ENCODE measurements at places on chromosomes 7 and 10. TPM values are rescaled to one million over a fixed set of nuclear protein-coding genes. Genes with fewer than 3 reads are reported as not detected.

The ADIRF gene
- 142 TPM for total RNA-seq

DNA sequence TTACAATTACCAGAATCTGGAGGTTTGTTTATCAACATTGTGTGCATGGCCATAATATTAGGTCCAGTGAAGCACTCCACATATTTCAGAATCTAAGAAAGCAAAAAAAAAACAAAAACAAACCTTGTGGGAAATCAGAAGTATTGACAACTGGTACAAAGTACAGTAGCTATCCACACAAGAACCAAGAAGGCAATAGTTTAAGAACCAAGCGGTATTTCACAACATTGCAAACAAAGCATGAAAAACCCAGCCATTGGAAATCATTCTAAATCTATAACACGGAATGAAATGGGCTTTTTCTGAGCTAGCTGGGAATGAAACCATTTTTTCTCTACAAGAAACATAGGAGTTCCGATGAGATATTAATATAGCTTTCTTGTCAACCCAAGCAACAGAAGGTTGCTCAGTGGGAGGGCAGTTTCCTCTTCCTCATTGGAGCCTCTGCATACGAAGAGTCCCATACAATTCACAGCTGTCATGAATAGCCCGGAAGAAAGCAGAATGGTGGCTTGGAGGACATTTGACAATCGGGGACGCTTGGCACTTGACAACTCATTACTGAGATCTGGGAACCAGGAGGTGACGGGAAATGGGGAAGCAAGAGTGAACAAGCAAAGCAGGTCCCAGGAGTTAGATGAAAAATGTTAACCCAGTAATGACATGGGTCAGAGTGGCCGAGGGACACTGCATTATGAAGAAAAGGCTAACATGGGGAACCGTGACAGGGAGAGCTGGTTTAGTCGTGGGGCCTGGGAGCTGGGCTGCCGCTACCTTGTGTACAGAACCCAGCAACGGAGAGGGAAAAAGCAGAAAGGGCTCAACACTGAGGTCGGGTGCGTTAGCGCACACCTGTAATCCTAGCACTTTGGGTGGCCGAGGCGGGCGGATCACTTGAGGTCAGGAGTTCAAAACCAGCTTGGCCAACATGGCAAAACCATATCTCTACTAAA, 7.8 kb downstream of the PHYH start:
- no peak for DNase-seq

The ALOX5 gene
- not detected for total RNA-seq

DNA sequence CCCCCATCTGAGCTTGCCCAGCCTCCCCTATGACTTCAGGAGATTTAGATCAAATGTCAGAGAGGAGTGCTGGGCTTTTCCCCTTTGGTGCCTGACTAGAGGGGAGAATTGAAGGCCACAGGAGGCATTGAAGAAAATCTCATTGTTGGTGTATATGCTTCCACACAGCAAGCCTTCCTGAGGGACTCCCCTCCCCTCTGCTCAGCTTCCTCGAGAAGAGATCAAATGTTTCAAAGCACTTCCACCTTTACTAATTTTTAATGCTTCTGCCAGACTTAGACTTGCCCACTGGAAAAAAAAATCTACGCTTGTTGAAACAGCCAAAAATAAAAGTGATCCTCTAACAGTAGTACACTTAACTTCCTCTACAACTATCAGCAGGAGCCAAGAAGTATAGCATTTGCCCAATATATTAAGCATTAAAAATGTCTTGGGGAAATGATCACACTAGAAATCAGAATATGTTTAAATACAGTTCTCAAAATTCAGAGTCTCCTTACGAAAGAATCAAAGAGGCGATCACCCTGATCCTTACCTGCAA, 79.3 kb downstream of the FZD1 start:
- DNase-seq: no peak

DNA sequence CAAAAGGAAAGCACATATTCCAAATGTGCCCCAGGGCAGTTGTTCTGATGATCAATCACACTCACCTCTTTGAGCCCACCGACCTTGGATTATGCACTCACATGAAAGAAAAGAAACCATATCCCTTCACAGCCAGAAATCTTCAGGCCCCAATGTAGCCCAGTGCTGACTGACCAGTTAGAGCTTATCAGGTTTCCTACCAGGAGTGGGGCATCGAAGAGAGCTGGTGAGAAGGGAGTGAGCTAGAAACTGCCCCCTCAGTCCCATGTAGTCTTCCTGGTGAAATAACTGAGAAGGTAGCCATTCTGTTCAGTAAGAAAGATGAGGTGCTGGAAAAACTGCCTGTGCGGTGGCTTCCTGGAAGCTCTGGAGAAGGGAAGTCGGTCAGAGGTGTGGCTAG, 32.2 kb downstream of the NRCAM start:
- no peak for DNase-seq

DNA sequence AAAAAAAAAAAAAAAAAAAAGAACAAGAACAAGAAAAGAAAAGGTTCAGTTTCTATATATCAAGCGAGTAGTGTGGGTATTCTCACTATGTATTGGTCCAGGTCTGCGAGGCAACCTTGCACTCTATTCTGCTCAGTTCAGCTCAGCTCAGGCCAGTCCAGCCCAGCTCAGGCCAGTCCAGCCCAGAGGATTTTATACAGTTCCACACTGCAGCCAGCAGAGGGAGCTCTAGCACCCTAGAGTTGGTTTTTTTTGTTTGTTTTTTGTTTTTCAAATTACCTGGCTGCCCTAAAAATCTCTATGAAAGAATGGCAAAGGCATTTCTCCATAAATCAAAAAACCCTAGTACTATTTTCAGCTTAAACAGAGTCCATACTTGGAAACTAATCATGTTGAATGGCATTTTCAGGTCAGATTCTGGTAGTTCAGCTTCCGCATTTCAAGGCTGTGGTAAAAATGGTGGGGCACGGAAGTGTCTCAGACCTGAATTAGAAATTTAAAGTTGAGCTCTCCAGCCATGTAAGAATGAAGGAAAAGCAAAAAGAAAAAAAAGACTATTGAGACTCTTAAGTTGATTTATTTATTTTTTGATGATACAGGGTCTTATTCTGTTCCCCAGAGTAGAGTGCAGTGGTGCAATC, 55.2 kb upstream of the GSDME start:
- peak; percentile 50 for DNase-seq

- peak; percentile 92 for DNase-seq
Observed at GRCh38 chr7:32891800-32892520, 400 bp upstream of the KBTBD2 start.

DNA sequence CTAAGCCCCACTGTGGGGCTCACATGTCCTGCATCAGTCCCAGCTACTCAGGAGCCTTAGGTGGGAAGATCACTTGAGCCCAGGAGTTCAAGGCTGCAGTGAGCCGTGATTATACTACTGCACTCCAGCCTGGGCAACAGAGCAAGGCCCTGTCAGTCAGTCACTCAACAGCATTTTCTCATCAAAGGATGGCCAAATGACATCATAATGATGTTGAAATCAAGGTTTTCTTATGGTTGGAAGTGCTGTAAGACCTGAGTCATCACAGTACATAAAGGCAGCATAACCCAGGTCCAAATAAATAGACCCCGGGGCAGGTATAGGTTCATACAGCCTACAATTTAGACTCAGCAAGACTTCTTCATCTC, 341.1 kb downstream of the PARD3 start:
- DNase-seq: peak; percentile 21

DNA sequence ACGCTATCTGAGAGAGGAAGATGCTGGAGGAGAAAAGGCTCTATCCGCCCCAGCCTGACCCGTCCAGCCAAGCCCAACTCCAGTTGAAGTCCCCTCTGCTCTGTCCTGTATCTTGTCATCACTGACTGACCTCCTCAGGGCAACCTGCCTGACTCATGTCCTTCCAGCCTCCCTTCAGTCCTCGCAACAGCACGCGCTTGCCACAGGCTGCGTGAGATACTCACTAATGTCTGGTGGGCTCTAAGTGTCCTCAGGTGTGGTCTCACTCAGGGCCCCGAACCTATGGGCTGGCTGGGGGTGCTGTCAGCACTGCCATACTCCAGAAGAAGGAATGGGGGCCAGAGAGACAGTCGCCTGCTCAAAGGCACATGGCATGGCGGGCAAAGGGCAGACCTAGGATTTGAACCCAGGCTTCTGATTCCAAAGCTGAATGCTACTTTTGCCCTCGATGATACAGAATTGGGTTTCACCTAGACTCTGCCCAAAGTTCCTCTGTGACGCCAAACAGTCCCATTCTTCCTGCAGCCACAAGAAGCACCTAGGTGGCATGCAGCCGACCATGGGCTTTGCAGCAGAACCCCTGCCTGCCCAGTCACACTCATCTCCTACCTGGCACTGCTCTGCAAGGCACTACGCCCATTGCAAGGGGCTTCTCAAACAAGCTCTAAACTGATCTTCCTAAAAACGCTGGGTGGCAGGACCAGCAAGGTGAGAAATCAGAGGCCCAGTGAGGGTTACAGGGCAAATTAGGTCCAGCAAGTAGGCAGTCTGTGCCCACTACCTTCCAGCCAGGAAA, 8.5 kb downstream of the FAM53B start:
- DNase-seq: no peak

DNA sequence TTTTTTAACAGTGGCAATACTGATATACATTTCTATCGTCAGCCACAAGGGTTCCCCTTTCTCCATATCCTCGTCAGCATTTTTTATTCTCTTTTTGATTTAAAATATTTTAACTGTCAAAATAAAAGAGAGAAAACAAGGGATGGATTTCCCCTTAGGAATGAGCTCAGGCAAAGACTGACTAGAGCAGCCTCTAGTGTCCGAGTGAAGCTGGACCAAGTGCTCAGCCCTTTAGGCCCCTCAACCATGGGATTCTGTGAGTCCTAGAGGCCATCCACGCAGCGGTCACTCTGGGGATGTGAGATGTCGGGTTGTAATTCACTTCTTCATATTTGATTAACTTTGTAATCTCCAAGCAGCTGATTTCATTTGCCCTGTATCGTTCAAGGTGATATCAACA, 137.4 kb upstream of the RNF32 start:
- peak; percentile 14 for DNase-seq

DNA sequence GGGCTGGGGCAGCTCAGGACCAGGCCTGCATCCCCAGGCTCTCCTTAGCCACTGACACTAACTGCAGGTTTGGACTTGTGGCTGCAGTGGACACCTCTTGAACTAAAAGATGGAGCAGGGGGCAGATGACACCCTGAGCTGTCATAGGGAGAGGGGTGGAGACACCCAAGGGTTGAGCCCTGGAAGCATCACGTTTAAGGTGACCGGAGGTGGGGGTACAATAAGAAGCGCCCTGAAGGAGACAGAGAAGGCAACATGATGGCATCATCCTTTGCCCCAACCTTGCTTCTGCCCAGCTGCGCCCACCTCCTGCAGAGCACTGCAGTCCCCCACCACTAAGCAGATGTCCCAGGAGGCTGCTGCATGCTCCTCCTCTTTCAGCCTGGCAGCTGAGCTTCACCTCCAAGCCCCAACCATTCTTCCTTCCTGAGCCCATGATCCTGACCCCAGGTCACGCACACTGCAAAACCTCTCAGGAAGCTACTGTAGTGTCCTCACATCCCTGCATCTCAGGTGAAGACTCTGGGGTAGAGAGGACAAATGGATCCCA, 25.5 kb downstream of the OGDHL start:
- no peak for DNase-seq

DNA sequence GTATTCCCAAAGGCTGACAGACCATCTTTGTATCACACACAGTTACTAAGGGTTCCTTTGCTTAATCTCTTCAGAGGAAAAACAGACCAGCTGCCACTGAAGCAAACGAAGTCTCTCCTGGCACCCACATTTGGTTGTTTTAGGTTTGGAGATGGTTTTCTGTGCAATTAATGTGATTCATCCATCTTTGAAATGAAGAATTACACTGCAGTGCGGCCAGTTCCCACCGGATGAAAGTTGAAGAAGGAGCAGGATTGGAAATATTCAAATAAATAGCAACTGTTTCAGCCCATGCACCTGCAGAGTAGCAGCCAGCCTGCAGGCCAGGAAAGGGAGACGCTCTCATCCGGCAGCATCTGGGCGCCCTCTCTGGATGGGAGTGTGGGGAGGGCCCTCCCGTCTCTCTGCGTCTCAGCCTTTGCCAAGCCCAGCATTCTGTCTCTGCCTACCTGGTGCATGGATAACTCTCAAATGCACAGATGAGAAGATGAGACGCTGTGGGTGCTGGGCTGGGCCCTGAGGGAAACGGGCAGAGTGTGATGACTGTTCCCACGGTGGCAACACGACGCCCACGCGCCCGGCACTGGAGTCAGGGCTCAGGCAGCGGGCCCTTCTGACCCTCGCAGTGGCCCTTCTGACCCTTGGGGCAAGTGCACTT, 214.0 kb downstream of the PTPRN2 start:
- no peak for DNase-seq

DNA sequence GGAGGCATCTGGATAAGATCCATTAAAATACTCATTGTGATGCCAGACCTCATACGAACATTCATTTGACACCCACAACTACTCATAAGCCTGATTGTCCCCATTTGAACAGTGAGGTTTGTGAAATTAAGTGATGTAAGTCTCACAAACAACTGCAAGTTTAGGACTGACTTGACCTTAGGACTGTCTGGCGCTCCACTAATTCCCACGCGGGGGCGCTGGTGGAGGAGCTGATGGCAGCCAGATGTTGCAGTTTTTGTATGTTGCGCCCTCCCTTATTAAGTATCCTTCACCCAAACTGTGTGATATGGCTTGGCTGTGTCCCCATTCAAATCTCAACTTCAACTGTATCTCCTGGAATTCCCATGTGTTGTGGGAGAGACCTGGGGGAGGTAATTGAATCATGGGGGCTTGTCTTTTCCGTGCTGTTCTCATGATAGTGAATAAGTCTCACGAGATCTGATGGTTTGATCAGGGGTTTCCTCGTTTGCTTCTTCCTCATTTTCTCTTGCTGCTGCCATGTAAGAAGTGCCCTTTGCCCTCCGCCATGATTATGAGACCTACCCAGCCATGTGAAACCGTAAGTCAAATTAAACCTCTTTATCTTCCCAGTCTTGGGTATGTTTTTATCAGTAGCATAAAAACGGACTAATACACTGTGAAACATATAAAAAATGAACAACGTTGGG, 20.3 kb upstream of the TIAL1 start:
- DNase-seq: no peak

DNA sequence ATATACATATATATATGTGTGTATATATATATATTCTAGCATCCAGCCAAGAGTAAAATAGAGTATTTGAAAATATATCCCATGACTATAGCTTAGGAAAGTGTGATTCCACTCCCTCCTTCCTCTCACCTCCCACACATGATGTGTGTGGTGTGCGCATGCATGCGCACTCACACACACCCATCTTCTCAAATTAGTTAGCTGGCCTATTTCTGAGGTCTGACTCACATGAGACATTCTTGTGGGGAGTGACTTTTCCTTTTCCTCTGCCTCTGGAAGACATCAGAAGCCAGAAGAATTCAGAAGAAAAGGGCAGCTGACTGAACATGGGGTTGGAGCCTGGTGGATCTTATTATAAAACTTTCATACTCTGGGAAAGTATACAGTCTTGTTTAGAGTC, 793.5 kb upstream of the ZNF722 start:
- DNase-seq: no peak

GRCh38 chr10:114654822-114655575, 3.1 kb downstream of the ABLIM1 start:
- peak; percentile 55 for DNase-seq

The TAS2R4 gene
- total RNA-seq: 1.5 TPM

- no peak for DNase-seq
Observed at GRCh38 chr10:53622201-53622600, 849.6 kb upstream of the MBL2 start.

The ZNF736 gene
- total RNA-seq: 10.2 TPM

GRCh38 chr7:153388611-153389010, 629.1 kb downstream of the ACTR3B start:
- no peak for DNase-seq

All from fibroblast of lung (primary cell).